ENCODE measurements at places on chromosomes 6 and 20.

DNA sequence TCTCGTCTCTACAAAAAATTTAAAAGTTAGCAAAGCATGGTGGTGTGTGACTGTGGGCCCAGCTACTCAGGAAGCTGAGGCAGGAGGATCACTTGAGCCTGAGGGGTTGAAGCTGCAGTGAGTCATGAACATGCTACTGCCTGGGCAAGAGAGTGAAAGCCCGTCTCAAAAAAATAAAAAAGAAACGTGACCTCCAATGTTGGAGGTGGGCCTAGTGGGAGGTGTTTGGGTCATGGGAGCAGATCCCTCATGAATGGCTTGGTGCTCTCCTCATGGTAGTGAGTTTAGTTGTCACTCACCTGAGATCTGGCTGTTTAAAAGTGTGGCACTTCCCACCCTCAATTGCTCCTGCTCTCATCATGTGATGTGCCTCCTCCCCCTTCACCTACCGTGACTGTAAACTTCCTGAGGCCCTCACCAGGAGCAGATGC is 24.3 kb downstream of the RBL1 start:
- no peak for DNase-seq

DNA sequence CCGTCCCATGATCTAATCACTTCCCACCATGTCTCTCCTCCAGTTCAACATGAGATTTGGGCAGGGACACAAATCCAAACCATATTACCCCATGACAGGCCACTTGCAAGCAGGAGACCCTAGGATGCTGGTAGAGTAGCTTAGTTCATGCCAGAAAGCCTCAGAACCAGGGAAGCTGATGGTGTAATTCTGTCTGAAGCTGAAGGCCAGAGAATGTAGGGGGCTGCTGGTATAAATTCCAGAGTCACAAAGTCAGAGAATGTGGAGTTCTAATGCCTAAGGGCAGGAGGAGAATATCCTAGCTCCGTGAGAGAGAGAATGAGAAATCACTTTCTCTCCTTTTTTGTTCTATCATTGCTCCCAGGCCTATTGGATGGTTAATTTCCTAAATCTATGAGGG is 90.3 kb upstream of the IMPG1 start:
- no peak for DNase-seq

DNA sequence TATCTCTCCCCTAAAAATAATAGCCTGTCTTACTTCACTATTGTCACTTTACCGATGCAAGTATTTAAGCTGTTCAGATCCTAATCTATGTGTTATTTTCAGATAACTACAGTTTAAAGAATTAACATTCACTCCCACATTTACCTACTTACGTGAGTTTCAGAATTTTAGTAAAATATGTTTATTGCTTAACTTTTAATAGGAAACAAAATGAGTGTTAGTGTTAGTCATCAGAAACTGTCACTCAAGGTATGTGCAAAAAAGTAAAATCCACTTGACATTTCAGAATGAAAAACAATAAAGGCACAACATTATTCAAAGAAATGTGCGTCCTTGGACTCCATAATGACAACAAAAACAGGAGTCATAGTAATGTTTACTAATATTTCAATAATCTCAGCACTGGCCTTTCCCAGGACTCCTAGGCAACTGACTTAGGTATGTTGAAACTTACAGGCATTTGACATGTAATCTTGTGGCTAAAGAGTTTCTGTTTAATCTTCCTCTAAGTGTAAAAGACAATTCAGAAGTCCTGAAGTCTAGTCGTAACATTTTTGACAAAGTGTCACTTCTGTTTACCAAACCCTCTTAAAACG is 4.5 kb downstream of the ATXN1 start:
- DNase-seq: no peak

DNA sequence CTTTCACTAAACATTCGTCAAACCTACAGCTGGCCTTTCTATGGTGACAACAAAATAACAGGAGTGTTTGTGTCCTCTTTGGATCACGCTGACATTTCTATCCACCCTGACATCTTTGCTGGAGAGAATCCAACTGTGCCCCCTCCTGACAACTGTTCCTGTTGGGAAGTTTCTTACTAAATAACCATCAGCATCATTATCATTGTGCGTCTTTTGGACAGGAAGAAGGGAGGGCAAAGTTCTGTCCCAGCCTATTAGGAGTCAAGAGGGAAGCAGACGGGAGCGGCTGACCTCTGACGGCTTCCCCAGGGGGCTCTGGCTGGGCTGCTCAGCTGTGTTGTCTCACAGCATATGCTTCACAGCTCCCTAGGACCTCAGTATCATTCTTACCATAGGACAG is 195.9 kb upstream of the SULF2 start:
- peak; percentile 62 for DNase-seq

GRCh38 chr6:83862776-83863471 is 3.4 kb downstream of the CYB5R4 start:
- no peak for DNase-seq

DNA sequence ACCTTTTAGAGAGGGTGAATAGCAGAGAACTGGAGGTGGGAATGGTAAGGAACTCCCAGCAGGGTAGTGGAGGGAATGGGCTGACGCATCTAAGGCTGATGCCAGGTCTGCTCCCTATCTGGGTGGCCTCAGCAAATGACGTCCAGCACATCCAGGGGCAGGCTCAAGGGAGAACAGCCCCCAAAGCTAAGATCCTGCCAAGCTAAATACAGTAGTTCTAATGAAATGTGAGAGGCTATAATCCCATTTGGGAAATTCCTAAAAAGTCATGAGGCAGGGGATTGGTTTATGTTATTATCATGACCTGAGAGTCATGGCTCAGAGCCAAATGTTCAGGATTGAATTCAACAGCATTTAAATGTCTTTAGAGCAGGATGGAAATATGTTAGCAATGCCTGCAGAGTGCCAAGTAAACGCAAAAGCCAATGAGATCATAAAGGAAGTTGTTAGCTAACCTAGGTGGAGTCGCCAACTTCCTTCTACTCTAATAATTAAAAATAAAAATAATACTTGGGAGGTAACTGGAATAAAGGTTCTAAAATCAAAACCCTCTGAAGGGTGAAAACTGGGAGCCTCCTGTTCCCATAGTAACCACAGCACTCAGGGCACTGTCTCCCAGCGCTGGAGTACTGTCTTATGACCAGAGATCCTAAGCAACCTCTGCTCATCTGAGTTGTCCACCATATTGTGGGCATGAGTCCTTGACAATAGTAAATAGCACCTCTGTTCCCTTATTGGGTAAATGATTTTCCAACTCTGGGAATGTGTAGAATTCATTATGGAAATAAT is 34.8 kb downstream of the IYD start:
- DNase-seq: peak; percentile 19

- DNase-seq: peak; percentile 35
These were observed 51.0 kb upstream of the TCF21 start for GRCh38 chr6:133837801-133838349.

GRCh38 chr20:3239026-3239866 is at the start of gene SLC4A11:
SLC4A11 (minus strand) TSS chr20:3239190; CDS start chr20:3239137, 53 bp downstream.
- peak; percentile 71 for DNase-seq

GRCh38 chr20:13586133-13586532 is 52.6 kb downstream of the TASP1 start:
- no peak for DNase-seq

DNA sequence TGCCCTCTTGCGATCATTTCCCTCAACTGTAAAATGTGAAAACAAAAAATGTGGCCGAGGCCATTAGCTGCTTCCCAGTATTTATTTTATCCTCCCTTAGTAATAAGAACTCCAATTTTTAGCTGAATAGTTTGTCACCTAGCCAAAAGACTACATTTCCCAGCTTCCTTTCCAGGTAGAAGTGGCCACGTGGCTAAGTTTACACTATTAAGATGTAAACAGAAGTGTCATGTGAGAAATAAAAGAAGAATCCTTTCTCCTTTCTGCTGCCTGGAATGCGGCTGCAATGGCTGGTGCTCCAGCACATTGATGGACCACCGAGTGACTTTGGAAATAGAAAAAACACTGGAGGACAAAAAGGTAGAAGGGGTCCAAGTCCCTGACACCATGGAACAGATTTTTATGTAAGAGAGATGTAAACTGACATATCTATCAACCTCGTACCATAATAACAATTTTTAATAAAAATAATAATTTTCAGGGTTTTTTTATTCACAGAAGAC is 268.8 kb downstream of the PKHD1 start:
- no peak for DNase-seq

DNA sequence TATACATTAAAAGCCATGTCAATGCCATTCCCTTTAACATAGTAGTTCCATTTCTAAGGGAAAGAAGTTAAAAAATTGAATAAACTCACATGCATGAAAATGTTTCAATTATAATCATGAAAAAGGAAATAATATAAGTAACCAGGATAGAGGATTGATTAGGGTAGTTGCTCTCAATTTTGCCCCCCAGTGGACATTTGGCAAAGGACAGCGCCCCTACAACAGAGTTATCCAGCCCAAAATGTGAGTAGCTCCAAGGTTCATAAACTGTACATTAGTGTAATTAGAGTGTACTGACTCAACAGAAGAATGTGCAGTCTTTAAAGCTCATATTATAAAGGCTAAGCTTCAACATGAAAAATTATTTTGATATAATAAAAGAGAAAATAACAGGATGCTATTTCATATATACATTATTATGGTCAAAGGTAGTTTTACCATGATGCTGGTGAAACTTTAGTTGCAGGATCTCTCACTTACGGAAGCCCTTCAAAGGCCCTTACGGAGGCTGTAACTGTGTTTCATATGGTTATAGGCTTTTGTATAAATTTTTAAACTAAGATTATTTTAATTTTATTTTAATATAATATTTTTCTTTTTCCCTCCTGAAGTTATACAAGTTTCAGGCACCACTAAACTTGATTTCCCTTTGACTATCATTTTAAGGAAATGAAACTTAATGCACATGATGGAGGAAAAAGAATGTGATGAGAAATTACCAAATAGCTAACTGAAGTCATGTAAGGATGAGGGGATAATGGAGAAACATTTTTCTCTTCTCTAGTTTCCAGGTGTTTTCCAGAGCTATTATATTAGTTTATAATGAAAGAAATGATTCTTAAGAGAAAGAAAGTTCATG is 403.6 kb downstream of the PLCB1 start:
- peak; percentile 14 for DNase-seq

DNA sequence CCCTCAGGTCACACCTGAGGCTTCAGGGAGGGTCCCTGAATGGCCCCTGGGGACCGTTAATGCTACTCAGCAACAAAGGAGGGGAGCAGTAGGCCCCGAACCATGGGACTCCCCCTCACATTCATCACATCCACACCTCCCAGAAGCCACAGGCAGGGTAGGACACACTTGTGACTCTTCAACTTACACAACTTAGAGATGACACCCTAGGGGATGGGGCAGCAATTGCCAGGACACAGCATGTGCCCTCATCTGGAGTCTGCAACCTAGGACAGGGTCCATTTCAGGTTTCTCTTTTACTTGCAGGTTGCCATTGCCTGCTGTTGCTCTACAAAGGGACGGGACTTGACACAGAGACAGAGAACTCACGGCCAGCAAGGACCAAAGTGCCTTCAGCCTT is 770 bp downstream of the ULBP3 start:
- no peak for DNase-seq

DNA sequence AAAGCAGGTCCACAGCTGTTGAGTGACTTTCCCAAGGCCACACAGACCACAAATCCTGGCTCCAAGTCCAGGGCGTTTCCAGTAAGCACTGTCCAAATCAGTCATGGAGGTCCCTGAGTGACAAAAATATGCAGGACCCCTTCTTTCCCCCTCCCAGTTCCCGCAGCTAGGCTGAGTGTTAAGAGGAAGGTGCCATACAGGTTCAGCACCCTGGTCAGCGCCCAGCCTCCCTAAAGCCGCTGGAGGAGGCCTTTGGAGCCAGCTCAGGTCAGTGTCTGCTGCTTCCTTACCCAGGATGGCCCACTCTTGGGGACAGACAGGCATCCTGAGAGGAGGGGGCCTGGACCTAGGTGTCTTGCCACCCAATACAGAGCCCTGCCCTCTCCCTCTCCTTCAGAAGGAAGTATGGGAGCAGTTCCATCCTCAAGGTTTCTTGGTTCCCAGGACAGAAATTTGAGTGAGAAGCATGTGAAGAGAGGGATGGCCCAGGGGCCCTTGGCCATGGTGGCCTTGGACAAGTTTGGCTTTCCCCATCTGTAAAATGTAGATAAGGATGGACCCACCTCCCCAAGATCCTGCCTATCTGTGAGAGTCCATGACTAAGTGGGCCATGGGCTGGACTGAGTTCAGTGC is 13.2 kb downstream of the TMEM74B start:
- DNase-seq: no peak

- peak; percentile 74 for DNase-seq
These were observed 48.5 kb downstream of the FNDC1 start for GRCh38 chr6:159217595-159218275.

DNA sequence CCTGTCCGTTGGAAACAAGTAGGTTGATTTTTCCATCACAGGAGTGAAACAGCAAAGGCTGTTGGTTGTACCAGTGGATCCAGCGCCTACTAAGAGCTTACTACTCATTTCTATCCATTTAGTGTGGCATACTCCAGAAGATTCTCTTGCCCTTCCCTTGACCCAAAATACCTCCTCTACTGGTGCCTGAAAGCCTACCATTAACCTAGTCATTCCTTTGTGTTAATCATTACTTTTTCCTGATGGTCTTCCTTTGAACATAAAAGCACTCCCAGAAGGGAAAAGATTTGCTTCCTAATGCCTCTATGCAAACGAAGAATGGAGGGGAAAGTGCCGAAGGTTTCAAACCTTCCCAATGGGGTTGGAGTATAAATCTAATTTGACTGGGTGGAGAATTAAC is 123.3 kb downstream of the QRSL1 start:
- DNase-seq: no peak

DNA sequence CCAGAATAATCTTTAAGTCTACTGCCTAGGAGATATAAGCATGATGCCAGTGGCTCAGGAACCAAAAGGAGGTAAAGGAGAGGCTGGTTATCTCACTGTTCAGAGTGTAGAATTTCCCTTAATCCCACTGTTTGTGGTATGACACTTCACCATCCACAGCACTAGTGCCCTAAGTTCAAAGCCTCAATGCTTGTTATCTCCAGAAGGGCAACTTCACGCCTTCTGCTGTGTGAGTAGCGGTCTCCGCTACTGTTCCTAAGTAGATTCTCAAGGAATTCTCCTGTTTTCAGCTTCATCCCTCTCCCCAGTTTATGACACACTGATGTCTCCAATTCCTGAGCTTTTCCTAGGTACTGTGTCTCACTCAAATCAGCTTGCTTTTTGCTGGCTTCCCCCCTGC is 13.7 kb upstream of the SNPH start:
- no peak for DNase-seq

DNA sequence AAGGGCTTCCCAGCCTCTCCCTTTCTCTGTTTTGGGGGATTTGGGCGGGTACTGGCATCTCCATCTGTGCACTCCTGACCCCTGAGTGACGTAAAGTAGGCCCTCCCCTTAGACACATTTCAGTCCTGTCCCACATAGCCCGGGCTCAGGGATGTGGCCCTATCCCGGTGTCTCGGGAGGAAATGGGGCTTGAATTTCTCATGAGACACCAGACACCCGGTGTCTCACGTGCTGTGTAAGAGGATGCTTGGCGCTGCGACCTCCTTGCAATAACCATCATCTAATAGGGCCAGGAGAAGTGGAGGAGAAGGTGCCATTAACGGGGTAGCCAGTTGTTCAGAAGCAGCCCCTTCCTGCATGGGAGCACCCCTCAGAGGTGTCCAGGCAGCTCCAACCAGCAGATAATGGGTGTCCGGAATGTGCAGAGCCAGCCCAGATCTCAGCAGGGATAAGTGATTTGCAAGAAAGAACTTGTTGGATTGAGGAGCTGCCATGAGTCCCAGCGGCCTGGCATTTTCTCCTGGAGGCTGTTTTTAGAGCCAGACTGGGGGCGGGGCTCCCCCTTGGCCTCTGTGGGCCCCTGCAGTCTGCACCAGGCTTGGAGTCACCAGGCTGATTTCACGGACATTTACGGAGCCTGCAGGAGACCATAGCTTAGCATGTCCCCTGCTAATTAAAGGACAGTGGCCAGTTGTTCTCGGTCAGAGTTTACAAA is 372.0 kb downstream of the PREX1 start:
- no peak for DNase-seq

All from NCI-H345 (cell line).